ENCODE measurements at places on chromosomes 11 and 22.

DNA sequence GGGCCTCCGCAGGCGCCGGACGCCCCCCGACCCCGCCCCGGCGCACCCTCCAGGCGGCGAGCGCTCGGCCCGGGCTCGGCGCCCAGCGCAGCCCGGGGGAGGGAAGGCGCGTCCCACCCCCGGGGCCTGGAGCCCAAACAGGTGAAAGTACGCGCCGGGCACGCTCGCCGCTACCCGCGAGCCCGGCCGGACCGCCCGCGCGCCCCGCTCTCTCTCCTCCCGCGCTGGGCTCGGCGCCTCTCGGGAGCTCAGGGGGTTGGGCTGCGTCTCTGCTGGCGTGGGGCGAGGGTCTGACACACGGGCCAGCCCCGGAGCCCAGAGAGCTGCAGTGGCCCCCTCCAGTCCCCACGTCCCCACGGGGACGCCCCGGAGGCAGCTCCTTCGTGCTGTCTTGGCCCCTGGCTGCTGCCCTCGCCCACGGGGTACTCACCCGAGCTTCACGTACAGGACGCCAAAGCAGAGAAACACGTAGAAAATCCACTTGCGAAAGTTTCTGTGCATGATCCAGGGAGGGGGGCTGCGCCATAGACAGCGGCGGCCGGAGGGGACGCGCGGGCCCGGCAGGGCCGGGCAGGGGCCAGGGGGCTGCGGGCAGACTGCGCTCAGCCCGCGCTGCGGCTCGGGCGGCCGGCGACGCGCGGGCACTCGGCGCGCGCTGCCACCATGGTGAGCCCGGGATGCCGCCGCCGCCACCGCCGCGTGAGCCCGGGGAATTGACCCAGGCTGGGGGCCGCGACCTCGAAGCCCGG, 534 bp downstream of the WNT7B start:
- DNase-seq, result no peak

GRCh38 chr11:44648109-44648508, 78.7 kb upstream of the TSPAN18 start:
- DNase-seq, result no peak

- peak; percentile 5 for DNase-seq
These were observed 4.5 kb upstream of the TIMP3 start for GRCh38 chr22:32796865-32797573.

DNA sequence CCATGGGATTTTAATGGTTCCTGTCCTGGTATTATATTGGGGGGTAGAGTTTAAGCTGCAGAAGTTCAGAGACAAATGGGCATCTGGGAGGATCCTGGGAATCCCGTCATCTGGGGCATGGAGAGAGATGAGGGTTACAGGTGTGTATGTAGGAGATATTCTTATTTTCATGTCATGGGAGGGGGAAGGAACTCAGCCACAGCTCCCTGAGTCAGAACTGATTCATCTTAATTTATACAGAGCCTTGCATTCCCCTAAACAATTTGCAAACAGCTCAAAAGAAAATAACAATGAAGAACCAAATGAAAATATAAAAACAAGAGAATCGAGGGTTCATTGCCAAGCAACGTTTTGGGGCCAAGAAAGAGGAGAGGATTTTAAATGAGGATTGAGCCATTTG, 155.9 kb upstream of the TBCEL start:
- no peak for DNase-seq

- no peak for DNase-seq
These were observed 207.7 kb downstream of the KCNA4 start for GRCh38 chr11:29809121-29809520.

DNA sequence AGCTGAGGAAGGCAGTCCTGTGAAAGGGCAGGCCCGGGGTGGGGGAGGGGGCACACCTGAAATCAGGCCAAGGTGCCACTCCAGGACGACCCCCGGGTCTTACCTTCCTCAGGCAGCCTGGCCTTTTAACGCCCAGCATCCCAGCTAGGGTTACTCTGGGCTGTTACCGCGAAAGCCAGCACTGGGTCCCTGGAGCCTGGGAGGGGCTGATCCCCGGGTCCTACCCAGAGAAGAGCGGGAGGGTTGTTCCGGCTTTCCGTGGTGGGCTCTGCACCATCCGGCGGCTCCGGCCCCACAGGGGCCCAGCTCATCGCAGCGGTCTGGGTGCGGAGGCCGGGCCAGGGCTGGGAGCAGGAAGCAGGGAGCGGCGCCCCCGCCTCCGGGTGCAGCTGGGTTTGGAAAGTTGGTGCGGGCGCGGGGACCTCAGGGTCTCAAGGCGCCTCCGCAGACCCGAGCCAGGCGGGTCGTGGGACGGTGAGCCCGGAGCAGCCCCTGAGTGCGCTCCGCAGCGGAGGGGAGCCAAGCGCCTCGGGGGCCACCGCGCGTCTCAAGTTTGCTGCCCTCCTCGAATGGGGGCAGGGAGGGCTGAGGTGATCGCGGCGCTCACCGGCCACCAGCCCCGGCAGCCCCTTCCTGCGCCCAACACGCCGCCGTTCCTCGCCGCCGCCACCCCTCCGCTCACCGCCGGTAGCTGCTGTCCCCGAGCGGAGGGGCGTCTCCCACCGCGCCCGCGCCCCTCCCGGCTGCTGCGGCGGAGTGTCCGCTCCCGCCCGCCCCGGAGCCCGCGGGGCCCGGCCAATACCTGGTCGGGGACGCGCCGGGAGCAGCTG, 831 bp downstream of the CHST1 start:
- no peak for DNase-seq

DNA sequence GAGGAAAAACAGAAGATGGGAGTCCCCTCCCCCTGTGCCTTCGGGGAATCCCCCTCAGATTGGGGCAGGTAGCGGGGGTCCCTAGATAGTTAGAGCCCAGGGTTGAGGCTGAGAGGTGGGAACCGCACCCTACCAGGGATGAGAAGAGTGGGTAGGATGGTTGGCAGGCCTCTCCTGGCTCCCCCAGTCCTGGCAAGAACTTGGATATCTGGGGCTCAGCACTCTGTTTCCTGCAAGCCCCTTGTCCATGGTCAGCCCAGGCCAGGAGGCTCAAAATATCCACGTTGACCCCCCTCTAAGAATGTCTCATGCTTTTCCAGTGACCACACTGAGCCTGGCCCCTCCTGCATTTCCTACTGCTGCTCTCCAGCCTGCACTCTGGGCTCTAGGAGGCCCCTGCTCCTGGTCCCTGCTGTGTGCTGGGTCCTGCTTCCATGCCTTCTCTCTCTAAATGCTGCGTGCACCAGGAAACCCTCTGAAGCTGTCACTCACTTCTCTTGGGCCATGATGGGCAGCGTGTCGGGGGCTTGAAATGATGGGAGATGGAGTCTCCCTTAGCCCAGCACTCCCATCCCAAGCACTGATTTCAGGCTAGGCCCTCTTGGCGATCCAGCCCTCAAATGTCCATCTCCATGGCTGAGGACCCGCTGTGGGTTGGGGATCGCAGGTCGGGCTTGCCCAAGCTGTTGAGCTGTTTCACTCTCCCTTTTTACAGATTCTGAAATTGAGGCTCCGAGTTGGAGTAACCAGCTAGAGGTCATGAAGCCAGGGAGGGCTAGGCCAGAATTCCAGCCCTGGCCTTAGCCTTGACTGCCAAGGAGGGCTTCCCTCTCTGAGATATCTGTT, 2.0 kb downstream of the MAP3K11 start:
- DNase-seq, result no peak

DNA sequence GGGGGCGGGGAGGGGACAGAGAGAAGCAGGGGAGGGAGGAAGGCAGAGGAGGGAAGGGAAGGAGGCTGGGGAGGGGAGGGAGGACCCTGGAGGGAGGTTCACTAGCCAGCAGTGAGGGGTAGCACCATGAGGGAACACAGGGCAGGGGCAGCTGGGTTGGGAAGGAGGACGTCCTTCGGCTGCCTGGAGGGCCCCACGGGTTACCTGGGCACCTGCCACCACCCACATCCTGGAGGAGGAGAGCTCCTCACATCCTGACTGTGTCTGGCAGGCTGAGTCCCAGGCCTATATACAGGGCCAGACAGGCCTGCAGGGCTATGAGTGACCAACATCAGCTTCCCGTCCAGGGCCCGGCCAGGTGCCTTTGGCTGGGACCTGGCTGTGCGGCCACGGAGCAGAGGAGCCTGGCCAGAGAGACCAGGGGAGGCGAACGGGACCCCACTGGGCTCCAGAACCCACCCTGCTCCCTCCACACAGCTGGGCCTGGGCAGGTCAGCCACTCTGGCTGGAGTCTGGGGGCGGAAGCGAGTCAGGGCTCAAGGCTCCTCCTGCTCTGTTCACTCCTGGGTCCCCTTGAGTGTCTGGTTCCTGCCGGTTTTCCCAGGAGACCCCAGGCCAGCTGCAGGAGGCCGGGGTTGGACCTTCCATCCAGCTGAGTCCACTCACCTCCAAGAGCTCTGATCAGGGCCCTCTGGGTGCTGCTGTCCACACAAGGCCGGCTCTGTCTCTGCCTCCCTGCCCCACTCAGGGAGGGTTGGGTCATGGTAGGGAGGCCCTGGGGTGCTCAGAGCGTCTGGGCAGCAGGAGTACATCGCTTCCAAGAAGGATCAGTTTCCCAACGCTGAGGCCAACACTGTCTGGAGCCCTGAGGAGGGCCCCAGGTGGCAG, 677.7 kb downstream of the BRD1 start:
- DNase-seq, result no peak

DNA sequence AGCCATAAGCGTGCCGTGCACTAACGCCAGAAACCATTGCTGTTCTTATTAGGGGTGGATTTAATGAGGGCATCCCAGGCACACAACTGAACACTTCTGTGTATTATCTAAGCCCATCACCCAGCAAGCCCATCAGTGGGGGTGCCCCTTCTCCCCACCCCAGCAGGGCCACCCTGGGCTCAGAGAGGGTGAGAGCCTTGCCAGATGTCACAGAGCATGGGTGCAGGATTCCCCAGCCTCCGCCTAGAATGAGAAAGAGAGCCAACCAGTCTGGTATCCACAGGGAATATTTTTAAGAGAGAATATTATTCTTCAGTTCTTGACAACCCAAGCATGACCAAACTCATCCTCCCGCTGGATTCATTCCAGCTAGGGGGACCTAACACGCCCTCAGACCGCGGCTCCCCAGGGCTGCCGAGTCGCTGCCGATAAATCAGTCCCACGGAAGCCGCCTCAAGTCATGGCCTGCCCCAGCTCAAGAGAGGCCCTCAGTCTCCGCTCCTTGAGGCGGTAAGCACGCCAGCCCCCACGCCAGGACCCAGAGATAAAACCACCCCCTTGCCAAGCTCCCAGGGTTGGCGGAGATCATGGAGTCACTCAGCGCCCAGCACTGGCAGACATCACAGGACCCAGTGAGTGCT, 47.2 kb downstream of the MN1 start:
- DNase-seq, result no peak

DNA sequence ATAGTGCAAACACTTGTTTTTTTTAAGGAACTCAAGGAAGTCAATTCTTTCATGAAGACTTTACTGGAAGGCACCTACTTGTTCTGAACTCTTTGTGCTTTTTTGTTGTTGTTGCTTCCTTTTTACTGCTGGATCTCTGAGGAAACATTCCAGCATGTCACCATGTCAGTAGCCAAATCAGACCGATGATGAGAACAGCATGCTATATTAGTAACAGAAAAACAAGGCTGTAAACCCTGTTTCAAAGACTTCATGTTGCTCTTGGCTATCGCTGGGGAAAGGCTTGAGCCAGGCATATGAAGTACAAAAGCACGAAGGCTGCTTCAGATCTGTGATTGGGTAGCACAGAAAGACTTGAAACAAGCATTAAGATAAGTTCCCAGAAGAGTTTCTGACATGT, 125.6 kb upstream of the SLC5A12 start:
- DNase-seq, result no peak

DNA sequence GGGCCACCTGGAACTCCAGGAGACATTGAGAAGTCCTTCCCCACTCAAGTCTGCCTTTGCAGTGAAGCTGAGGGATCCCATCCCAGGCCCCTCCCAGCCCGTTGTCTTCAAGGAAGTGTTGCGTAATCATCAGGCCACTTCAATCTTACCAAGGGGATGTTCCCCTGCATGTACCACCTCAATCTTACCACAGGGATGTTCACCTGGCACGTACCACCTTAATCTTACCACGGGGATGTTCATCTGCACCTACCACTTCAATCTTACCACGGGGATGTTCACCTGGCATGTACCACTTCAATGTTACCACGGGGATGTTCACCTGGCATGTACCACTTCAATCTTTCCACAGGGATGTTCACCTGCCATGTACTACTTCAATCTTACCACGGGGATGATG, 108.0 kb upstream of the SYN3 start:
- DNase-seq, result no peak

- DNase-seq, result no peak
These were observed 42.5 kb downstream of the CABIN1 start for GRCh38 chr22:24053481-24054226.

GRCh38 chr11:106848526-106848925, 169.8 kb downstream of the GUCY1A2 start:
- no peak for DNase-seq

DNA sequence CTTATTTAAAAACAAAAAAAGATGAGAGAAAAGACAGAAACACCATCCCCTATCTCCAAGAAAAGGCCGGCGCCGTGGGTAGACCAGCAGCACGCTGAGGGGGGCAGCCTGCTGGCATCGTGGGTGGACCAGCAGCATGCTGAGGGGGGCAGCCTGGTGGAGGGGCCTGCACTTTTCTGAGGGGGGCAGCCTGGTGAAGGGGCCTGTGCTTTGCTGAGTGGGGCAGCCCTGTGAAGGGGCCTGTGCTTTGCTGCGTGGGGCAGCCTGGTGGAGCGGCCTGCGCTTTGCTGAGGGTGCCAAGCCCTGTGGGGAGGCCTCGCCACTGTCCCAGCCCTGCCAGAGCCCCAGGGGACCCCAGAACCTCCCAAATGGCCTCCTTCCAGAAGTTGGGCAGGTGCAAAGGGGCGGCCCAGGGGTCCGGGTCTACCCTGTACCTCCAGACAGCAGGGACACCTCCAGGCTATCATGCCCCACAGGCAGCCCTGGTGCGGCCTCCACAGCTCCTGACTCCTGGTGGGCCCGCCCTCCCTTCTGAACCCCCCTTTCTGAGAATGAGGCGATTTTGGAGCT, 1185.7 kb downstream of the BRD1 start:
- DNase-seq, result no peak

DNA sequence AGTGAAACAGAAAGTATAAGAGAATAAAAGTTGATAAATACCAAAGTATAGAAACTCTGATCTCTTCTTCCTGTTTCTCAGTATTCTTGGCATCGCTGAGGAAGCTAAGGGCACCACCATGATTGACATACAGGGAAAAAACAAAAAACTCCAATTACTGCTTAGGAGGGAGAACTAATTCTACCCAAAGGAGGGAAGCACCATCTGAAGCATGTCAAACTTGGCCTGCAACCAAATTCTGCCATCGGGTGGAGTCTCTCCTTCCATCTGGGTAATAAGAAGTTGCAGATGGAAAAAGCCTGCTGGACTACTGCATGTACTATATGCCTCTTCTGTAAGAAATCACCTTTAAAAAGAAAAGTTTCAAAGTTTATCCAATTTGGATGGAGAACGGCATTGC, 30.5 kb upstream of the PPP2R1B start:
- no peak for DNase-seq
